ENCODE measurements at places on chromosomes 1 and 21.

DNA sequence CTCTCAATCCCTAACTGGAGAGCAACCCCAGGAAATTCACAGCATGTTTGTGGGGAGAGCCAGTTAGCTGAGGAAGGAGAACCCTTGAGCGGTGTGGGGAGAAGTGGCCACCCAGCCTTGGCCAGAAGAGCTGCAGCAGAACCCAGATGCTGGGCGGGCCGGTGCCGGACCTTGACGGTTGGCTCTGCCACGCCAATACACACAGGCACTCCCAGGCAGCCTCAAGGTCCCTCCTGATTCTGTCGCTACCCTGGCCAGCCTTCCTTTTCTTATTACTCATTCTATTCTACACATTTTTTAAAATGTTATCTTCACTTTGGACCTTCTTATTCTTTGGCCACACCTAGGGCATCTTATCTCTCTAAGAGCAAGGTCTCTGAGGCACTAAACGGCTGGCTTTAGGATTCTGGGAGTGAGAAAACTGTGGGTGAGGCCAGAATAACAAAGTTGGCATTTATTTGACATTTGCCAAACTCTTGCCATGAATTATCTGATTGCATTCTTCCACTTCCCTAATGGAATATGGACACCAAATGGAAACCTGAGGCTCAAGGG is 50.4 kb upstream of the GPR37L1 start:
- DNase-seq = no peak

GRCh38 chr1:176829261-176829660 is 335.3 kb downstream of the ASTN1 start:
- DNase-seq = no peak

DNA sequence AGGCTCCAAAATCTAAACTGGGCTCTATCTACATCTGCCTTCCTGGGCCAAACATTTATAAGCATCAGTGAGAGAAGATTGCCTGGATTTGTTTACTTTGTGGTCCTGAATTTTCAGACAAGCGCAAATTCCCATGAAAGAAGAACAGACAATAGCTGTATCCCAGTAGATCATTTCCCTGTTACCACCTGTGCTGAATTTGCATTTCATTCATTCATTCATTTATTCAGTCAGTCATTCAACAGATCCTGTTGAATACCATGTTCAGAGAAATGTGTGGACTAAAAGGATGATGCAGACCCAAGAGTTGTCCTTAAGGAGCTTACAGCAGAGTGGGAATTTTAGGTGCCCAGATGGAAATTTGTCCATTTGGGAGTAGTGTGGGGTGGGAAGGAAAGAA is 2.2 kb downstream of the PGM1 start:
- DNase-seq = no peak

GRCh38 chr1:215484171-215484939 is 82.7 kb upstream of the KCTD3 start:
- no peak for DNase-seq

DNA sequence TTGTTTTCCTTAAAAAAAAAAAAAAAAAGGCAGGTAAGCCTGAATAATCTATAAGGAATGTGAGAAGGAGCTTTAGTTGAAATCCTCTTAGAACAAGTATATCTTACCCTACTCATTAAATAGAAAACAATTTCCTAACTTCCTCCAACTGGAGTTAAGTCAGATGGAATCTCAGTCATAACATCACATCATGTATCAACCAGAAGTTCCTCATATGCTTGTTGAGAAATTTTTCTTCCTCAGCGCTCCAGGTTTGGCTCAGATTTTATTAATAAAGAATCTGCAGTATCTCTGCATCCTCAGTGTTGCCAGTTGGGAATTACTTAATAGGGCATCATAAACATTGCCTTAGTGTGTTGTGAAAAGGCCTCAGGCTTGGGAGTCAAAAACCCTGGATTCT is 37.6 kb downstream of the DUSP10 start:
- DNase-seq = no peak

DNA sequence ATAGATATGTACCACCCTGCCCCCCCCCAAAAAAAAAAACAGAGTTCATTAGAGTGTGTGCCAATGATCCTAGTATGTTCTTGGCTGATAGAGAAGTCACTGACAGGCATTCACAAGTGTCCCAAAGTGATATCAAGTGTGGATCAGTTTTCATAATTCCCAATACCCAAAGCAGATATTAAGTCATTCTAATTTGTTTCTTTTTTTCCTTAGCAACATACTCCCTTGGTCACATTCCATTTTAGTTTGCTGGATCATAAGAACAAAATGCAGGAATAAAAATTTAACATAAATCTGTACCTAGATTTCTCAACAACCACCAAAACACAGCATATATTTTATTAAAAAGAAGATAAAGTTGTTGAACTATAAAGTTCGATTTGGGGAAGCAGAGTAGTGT is 129.8 kb upstream of the PALMD start:
- DNase-seq = no peak

DNA sequence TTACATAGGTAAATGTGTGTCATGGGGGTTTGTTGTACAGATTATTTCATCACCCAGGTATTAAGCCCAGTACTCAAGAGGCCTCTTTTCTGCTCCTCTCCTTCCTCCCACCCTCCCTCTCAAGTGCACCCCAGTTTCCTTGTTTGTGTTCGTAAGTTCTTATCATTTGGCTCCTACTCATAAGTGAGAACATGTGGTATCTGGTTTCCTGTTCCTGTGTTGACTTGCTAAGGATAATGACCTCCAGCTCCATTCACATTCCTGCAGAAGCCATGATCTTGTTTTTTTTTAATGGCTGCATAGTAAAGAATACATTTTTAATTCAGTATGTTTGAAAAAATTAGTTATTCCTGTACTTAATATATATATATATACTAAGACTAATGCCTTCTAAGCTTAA is 107.7 kb downstream of the CLDN17 start:
- DNase-seq = no peak

- no peak for DNase-seq
Observed at GRCh38 chr1:158068918-158069317, 75.5 kb downstream of the KIRREL1 start.

GRCh38 chr1:83583351-83584014 is 415.4 kb downstream of the TTLL7 start:
- no peak for DNase-seq

GRCh38 chr1:7247158-7247557 is 461.9 kb downstream of the CAMTA1 start:
- no peak for DNase-seq

- no peak for DNase-seq
Observed at GRCh38 chr1:111938123-111938522, 51.3 kb downstream of the KCND3 start.

DNA sequence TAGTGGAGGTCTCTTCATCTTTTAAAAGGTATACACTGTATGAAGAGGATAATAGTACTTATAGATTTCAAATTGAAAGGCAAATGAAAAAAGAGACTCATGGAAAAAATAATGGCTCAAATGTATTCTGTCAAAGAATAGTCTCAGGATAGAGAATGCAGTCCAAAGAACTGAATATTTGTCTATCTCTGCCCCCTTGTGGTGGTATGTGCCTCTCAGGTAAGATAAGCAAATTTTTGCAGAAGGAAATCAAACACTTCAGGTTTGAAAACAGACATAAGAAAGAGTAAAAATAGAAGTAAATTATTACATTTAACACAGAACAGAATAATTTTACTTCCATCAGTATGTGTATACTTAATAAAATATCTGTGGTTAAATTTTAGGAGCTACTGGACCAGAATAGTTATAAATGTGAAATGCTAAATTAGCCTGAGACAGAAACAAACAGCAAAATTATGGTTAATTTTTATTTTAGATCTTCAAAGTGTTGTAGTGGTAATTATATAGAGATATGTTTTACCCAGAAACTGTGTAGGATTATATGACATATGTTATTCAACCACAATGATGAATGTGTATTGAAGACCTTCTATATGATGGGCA is 164.4 kb upstream of the PALMD start:
- peak; percentile 66 for DNase-seq

DNA sequence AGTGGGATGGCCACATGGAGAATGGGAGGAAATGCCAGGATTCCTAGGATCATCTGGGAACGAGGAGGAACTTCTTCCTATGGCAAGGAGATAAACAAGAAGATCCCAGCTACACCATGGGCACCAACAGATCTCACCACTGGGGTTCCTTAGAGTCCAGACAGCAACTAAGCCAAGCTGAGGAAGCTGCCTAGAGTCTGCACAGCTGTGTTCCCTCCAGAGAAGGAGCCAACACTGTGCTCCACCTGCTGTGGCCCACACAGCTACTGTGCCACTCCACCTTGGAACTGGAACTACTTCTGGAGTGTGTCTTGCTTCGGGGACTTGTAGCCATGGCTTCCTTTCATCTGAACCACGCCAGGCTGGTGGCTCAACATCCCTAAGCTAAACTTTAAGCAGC is 6.0 kb downstream of the IFNAR1 start:
- no peak for DNase-seq

GRCh38 chr1:201945157-201945556 is 1.2 kb downstream of the LMOD1 start:
- no peak for DNase-seq

GRCh38 chr1:37070126-37070525 is 35.8 kb upstream of the GRIK3 start:
- no peak for DNase-seq

DNA sequence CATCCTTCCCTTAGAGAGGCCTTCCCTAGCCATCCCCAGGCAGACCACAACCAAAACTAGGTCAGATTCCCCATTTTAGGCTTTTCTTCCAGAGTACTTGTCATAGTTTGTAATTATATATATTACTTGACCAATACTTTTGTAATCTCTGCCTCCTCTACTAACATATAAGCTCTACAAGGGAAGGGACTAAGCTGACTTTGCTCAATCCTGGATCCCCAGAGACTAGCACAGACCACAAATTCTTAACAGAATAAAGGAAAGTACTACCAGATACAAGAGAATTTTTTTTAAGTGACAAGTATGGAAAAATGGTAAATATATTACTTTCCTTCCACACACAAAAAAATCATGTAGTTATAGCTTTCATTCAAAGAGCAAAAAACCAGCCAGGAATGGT is 2.0 kb downstream of the ZMYM6 start:
- no peak for DNase-seq

DNA sequence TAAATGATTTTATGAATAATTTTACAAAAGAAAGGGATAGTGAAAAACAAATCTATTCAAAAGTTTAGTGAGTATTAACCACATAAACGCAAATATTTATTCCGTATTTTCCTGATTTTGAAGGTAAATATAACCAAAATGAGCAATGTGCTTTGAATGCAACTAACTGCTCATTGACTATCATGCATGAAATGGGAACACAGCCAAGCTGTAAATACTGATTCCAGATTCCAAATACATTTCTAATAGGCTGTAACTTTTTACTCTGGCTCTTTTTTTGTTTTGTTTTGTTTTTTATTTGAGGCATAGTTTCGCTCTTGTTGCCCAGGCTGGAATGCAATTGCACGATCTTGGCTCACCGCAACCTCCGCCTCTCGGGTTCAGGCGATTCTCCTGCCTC is 41.8 kb downstream of the SELENOF start:
- no peak for DNase-seq

DNA sequence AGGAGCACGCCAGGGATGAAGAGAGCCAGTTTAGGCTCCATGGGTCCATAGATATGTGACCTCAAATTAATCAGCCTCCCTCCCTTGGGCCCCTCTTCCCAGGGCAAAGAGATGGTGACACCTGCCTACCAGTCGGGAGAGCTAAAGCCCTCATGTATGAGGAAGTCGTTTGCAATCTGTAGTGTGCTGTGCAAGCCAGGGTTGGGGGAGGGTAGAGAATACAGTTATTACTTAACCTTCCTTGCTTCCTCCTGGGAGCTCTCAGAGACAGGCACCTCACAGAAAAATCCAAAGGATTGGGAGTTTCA is 4.0 kb downstream of the PGLYRP4 start:
- DNase-seq = no peak

DNA sequence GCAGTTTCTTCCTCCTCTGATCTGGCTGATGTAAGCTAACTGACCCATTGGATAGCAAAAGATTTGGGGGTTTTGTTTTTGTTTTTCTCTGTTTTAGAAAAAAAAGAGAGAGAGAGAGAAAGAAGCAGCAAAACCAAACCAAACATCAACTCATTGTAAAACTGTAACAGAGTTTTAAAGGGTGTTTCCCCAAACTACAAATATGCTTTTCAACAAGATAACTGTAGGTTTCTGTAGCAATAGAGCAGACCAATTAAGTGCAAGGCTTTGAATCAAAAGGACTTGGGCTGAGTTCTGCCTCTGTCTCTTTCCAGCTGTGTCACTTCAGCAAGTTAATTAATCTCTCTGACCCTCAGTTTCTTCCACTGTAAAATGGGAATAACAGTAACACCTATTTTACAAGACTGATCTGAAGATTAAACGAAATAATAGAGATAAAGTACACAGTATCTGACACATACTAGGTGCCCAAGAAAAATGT is 44.5 kb downstream of the RRAGC start:
- DNase-seq = no peak
